ENCODE measurements at places on chromosomes 11 and 22. TPM values are rescaled to one million over a fixed set of nuclear protein-coding genes. Genes with fewer than 3 reads are reported as not detected.
A peak's percentile ranks its signal among the peaks of the same experiment; 100 is the strongest.

GRCh38 chr11:45676522-45677095, 11.2 kb upstream of the CHST1 start:
- no peaks in the 10 kb centered on the region for H3K36me3 ChIP-seq
- no peak for DNase-seq
- no peaks in the 10 kb centered on the region for H3K27me3 ChIP-seq
- no peak overlapping the region for H3K27ac ChIP-seq
- H3K4me1 ChIP-seq, result no peaks in the 10 kb centered on the region

DNA sequence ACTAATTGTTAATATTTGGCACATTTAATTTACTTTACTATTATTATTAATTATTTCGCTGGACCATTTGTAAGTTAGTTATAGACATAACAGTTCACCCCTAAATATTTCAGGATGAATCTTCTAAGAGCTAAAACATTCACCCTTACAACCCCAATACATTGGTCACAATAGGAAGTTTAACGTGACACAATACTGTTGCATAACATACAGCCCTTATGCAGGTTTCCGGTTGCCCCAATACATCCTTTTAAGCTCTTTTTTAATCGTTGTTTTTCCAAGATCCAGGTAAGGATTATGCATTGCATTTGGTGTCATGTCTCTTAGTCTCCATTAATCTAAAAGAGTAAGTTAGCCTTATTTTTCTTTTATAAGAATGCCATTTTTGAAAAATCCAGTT, 71.2 kb downstream of the HSD17B12 start:
- no peaks in the 10 kb centered on the region for H3K36me3 ChIP-seq
- peaks cover 11% of the 10 kb centered on the region for H3K4me1 ChIP-seq
- DNase-seq, result no peak
- H3K4me3 ChIP-seq, result no peak overlapping the region

GRCh38 chr11:58626934-58627483, 4.5 kb downstream of the CNTF start:
- no peak for DNase-seq
- no peak overlapping the region for H3K4me3 ChIP-seq
- peaks cover 4% of the 10 kb centered on the region for H3K36me3 ChIP-seq
- no peak overlapping the region for H3K27ac ChIP-seq
- H3K27me3 ChIP-seq, result no peaks in the 10 kb centered on the region
- no peaks in the 10 kb centered on the region for H3K4me1 ChIP-seq

- H3K27ac ChIP-seq, result no peak overlapping the region
- no peak overlapping the region for H3K4me3 ChIP-seq
- peaks cover 4% of the 10 kb centered on the region for H3K4me1 ChIP-seq
- H3K27me3 ChIP-seq, result no peaks in the 10 kb centered on the region
- H3K36me3 ChIP-seq, result no peaks in the 10 kb centered on the region
- DNase-seq, result no peak
Observed at GRCh38 chr11:35112056-35112845, 26.7 kb upstream of the CD44 start.

GRCh38 chr11:129894278-129895125, 876 bp downstream of the NFRKB start:
- peak; percentile 28 for DNase-seq
- H3K27ac ChIP-seq, result peak overlapping the region; percentile 86
- peaks cover 19% of the 10 kb centered on the region for H3K4me1 ChIP-seq
- no peaks in the 10 kb centered on the region for H3K27me3 ChIP-seq
- no peaks in the 10 kb centered on the region for H3K36me3 ChIP-seq

DNA sequence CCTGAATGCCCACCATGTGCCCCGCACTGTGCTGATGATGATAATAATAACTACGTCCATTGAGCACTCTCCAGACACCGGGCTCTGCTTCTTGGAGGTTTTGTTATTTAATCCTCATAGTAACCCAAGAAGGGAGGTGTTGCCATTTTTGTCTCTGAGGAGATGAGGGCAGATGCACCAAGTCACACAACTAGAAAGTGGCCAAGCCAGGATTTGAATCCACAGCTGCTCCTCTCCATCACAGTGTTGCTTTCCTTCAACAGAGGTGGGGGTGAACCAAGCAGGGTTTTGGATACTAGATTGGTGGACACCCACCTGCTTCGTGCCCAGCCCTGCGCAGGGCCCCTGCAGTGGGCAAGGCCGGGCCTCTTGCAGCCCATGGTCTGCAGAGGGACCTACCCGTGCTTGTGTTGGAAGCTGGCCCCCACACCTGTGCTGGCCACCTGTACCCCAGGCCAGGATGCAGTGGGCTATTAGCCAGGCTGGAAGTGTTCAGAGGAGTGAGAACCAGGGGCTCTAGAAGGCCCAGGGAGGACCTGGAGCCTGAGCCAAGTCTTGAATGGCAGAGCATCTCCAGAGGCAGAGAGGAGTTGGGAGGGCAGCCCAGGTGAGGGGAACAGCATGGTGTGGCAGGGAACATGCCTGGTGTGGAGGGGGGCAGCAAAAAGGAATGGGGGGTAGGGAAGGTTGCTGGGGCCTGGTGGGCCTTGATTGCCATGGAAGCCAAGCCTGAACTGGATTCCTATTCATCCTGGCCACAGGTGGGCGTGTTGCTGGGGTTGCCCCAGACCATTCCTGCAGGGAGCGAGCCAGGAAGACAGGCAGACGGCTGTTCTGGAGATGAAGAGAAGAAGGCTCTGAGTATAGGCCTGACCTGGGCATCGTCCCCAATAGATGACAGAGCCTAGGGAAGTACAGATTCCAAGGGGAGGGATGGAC, 2.7 kb upstream of the DPP3 start:
- H3K27ac ChIP-seq, result no peak overlapping the region
- no peak overlapping the region for H3K4me3 ChIP-seq
- H3K4me1 ChIP-seq, result peaks cover 11% of the 10 kb centered on the region

DNA sequence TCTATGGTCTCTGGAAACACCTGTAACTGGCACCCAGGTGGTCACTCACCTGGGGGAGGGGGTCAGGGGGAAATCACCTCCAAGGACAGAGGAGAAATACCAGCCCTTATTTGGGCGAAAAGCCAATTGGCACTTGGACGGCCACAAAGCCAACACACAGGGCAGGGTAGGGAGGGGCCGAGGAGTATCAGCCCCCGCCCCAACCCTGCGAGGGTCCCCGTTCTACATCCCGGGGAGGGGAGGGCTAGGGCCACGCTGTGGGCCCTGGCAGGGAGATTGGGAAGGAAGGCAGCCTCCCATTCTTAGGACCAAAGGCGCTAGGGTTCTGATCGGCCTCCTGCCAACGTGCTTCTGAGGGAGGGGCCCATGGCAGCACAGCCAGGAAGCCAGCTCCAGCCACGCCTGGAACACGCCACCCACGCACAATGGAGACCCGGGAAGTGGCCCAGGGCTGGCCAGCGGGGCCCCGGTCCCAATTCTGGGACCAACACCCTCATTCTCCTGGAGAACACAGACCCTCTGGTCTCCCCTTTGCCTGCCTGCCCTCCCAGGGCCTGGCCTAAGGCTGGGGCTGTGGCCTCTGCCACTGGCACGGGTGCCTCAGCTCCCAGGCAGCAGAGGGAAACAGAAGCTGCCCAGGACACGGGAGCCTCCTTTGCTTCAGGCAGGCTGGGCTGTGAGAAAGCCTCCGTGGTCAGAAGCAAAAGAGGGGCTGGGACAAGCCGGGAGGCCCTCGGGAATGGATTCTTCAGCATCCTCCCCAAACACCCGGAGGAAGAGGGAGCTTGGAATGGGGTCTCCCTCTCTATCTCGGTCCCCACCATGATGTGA, 7.4 kb downstream of the CBX6 start:
- peaks cover 3% of the 10 kb centered on the region for H3K4me1 ChIP-seq
- no peaks in the 10 kb centered on the region for H3K36me3 ChIP-seq
- H3K27ac ChIP-seq, result no peak overlapping the region
- no peak overlapping the region for H3K4me3 ChIP-seq
- no peaks in the 10 kb centered on the region for H3K27me3 ChIP-seq

GRCh38 chr11:61757213-61757862, 4.9 kb downstream of the MYRF start:
- no peaks in the 10 kb centered on the region for H3K27me3 ChIP-seq
- peaks cover 67% of the 10 kb centered on the region for H3K4me1 ChIP-seq
- H3K4me3 ChIP-seq, result no peak overlapping the region

- H3K4me3 ChIP-seq, result no peak overlapping the region
- H3K27me3 ChIP-seq, result no peaks in the 10 kb centered on the region
- H3K36me3 ChIP-seq, result no peaks in the 10 kb centered on the region
- H3K4me1 ChIP-seq, result peaks cover 9% of the 10 kb centered on the region
Observed at GRCh38 chr11:9693801-9694553, 30.1 kb downstream of the SWAP70 start.

Gene KCNJ4
- total RNA-seq, result 0.50 TPM

DNA sequence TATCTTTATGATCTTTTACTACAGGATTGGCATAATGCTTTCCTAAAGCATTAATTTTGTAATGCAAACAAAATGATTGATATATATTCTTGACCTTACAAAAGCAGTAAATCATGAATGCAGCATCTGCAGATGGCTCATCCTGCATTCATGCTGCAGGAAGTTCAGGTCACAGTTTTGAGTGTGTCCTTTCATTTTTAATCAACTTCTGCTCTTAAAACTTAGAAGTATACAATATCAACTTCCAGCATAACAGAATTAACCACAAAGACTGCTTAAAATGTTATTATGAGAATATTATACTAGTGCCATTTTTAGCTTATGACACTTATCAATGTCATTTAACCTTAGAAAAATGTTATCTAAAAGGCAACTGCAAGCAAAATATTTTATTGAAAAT, 54.0 kb downstream of the SLC36A4 start:
- no peaks in the 10 kb centered on the region for H3K36me3 ChIP-seq
- DNase-seq, result no peak
- no peaks in the 10 kb centered on the region for H3K27me3 ChIP-seq
- H3K4me3 ChIP-seq, result no peak overlapping the region
- no peak overlapping the region for H3K27ac ChIP-seq
- H3K4me1 ChIP-seq, result no peaks in the 10 kb centered on the region

- no peak overlapping the region for H3K27ac ChIP-seq
- H3K27me3 ChIP-seq, result no peaks in the 10 kb centered on the region
- no peak overlapping the region for H3K4me3 ChIP-seq
Observed at GRCh38 chr11:102712137-102712536, 6.6 kb upstream of the MMP27 start.

- H3K36me3 ChIP-seq, result no peaks in the 10 kb centered on the region
- H3K4me1 ChIP-seq, result no peaks in the 10 kb centered on the region
Observed at GRCh38 chr11:64600281-64600992, 9.4 kb downstream of the SLC22A12 start.

Gene CCDC157
- total RNA-seq, result 4.1 TPM

GRCh38 chr11:1913271-1914060, 6.0 kb upstream of the TNNT3 start:
- H3K4me3 ChIP-seq, result no peak overlapping the region
- H3K27ac ChIP-seq, result no peak overlapping the region
- H3K36me3 ChIP-seq, result no peaks in the 10 kb centered on the region
- no peak for DNase-seq
- H3K4me1 ChIP-seq, result peaks cover 6% of the 10 kb centered on the region
- H3K27me3 ChIP-seq, result no peaks in the 10 kb centered on the region

- H3K4me1 ChIP-seq, result peaks cover 61% of the 10 kb centered on the region
- H3K36me3 ChIP-seq, result no peaks in the 10 kb centered on the region
- H3K27me3 ChIP-seq, result peaks cover 21% of the 10 kb centered on the region
Observed at GRCh38 chr11:830295-831117, 2.2 kb upstream of the CD151 start.

- no peaks in the 10 kb centered on the region for H3K27me3 ChIP-seq
- no peak overlapping the region for H3K4me3 ChIP-seq
- H3K27ac ChIP-seq, result no peak overlapping the region
- H3K4me1 ChIP-seq, result peaks cover 9% of the 10 kb centered on the region
- H3K36me3 ChIP-seq, result no peaks in the 10 kb centered on the region
Observed at GRCh38 chr11:12042215-12042676, 33.8 kb upstream of the DKK3 start.

Gene VSTM5
- total RNA-seq, result 0.17 TPM

DNA sequence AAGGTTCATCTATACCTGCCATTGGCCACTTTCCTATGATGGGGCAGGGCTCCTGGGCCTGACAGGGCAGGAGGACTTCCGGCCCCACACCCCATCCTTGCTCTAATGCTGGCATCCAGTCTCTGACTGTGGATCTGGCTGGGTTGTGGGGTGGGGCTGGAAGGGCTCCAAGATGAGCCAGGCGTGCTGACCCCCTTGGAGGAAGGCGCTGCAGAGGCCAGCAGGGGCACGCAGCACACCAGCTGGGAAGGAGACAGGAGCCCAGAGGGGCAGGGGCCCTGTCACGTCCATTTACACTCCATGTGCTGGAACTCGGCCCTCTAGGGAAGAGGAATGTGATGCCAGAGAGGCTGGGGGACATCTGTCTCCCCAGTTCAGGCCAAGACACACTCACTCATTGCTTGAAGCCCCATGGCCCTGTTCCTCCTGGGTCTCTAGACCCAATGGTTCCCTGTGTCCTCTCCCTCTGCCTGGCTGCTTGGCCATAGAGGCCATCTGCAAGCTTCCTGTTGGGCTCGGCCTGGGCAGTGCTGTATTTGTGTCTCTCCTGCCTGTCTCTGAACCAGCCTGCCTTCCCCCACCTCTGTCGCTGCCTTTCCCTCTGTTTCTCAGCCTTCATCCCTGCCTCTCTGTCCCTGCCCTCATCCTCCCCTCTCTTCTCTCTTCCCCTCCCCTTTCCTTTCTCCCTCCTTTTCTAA, 67.5 kb upstream of the NECTIN1 start:
- H3K36me3 ChIP-seq, result no peaks in the 10 kb centered on the region
- H3K27ac ChIP-seq, result no peak overlapping the region
- DNase-seq, result no peak

Gene OR5A1
- total RNA-seq, result not detected

Gene CARD18
- total RNA-seq, result not detected

GRCh38 chr22:30906946-30907345, 61.6 kb downstream of the MORC2 start:
- no peaks in the 10 kb centered on the region for H3K4me1 ChIP-seq
- DNase-seq, result no peak
- H3K4me3 ChIP-seq, result no peak overlapping the region
- H3K27ac ChIP-seq, result no peak overlapping the region
- no peaks in the 10 kb centered on the region for H3K36me3 ChIP-seq

Gene RIN1
- total RNA-seq, result 6.2 TPM

GRCh38 chr11:129425214-129425613, 49.6 kb downstream of the BARX2 start:
- no peaks in the 10 kb centered on the region for H3K36me3 ChIP-seq
- no peak for DNase-seq
- no peak overlapping the region for H3K4me3 ChIP-seq
- no peak overlapping the region for H3K27ac ChIP-seq

Gene SRSF8
- total RNA-seq, result 31.2 TPM

- H3K27ac ChIP-seq, result no peak overlapping the region
Observed at GRCh38 chr22:24474649-24475255, 20.4 kb upstream of the UPB1 start.

Gene MLC1
- total RNA-seq, result 8.2 TPM

DNA sequence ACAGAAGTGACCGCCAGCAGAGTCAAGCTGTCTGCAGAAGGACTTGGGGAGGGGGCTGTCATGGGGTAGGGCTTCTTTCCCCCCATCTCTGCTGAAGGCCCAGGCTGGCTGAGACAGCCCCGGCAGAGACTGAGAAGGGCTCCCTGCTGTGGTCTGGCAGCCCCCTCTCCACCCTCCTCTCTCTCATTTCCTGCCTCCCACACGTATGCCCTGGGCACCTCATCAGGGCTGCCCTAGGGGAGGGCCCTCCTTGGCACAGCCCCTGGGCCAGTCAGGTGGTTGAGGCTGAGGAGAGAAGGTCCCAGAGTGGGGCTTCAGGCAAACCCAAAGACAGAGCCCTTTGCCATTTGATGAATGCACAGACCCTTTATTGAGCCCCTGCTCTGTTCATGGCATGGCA, 3.6 kb downstream of the RASD2 start:
- peaks cover 37% of the 10 kb centered on the region for H3K27me3 ChIP-seq
- no peak for DNase-seq
- no peak overlapping the region for H3K4me3 ChIP-seq
- peaks cover 10% of the 10 kb centered on the region for H3K4me1 ChIP-seq
